ENCODE measurements at places on chromosomes 1 and 21. TPM values are rescaled to one million over a fixed set of nuclear protein-coding genes. Genes with fewer than 3 reads are reported as not detected.

FCGR1A gene
- not detected for total RNA-seq

GSTM5 gene
- not detected for total RNA-seq

ABCG1 gene
- 3.4 TPM for total RNA-seq

GRCh38 chr1:246482805-246483568, 24.1 kb downstream of the SMYD3 start:
- no peaks in the 10 kb centered on the region for H3K27me3 ChIP-seq
- peak overlapping the region; percentile 54 for H3K27ac ChIP-seq
- H3K36me3 ChIP-seq = no peaks in the 10 kb centered on the region
- peaks cover 19% of the 10 kb centered on the region for H3K4me1 ChIP-seq

DNA sequence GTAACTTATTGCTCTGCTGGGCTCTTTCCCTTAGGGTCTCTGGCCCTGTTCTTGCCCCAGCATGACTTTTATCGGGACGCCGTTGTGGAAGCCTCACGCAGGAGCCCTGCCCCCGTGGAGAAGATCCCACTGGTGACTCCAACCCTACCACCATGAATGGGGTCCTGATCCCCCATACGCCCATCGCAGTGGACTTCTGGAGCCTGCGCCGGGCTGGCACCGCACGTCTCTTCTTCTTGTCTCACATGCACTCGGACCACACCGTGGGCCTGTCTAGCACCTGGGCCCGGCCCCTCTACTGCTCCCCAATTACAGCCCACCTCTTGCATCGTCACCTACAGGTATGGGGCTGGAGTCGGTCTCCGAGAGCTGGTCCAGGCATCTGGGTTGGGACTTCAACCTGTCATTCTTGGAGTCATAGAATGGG, 322 bp downstream of the DCLRE1B start:
- peaks cover 51% of the 10 kb centered on the region for H3K4me1 ChIP-seq
- peaks cover 61% of the 10 kb centered on the region for H3K36me3 ChIP-seq
- H3K27ac ChIP-seq = peak overlapping the region; percentile 95
- no peak for DNase-seq
- peak overlapping the region; percentile 94 for H3K4me3 ChIP-seq

DNA sequence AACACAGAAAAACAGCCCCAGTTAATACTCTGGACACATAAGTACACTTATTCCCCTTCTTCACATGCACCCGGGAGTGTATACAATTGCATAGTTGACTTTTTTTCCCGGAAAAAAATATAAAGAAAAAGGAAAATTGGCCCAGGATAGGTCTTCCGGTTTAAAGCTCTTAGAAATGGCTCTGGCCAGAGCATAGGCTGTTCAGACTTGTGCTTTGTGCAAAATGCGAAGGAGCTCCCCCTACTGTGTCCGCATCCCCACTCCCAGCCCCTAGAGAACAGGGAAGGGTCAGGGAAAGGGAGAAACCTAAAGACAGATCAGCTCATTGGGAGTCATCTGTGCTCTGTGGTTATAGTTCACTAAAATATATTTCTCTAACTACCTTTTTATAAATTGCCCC, 5.5 kb upstream of the MTMR11 start:
- H3K27ac ChIP-seq = no peak overlapping the region
- no peak overlapping the region for H3K4me3 ChIP-seq

GRCh38 chr1:51622455-51622913, 5.6 kb downstream of the OSBPL9 start:
- DNase-seq = no peak
- H3K27me3 ChIP-seq = no peaks in the 10 kb centered on the region
- peaks cover 32% of the 10 kb centered on the region for H3K4me1 ChIP-seq
- no peak overlapping the region for H3K27ac ChIP-seq
- peaks cover 2% of the 10 kb centered on the region for H3K36me3 ChIP-seq

DNA sequence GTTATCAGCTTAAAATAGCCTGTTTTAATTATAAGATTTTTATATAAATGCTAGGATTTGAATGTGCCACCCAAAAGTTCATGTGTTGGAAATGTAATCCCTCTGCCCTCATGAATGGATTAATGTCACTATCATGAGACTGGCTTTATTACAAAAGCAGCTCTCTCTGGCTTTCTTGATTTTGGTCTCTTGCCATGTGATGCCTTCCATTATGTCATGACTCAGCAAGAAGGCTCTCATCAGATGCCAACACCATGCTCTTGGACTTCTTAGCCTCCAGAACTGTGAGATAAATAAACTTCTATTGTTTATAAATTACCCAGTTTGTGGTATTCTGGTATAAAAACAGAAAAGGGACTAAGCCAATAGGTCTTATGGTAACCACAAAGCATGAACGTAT, 6.9 kb upstream of the PRSS38 start:
- peaks cover 3% of the 10 kb centered on the region for H3K36me3 ChIP-seq
- peaks cover 22% of the 10 kb centered on the region for H3K27me3 ChIP-seq
- H3K4me1 ChIP-seq = no peaks in the 10 kb centered on the region
- DNase-seq = no peak
- H3K4me3 ChIP-seq = no peak overlapping the region

GRCh38 chr1:210731597-210731996, 402.4 kb downstream of the KCNH1 start:
- DNase-seq = no peak
- no peak overlapping the region for H3K4me3 ChIP-seq
- no peaks in the 10 kb centered on the region for H3K36me3 ChIP-seq
- H3K27ac ChIP-seq = no peak overlapping the region
- no peaks in the 10 kb centered on the region for H3K4me1 ChIP-seq
- peaks cover 2% of the 10 kb centered on the region for H3K27me3 ChIP-seq

DNA sequence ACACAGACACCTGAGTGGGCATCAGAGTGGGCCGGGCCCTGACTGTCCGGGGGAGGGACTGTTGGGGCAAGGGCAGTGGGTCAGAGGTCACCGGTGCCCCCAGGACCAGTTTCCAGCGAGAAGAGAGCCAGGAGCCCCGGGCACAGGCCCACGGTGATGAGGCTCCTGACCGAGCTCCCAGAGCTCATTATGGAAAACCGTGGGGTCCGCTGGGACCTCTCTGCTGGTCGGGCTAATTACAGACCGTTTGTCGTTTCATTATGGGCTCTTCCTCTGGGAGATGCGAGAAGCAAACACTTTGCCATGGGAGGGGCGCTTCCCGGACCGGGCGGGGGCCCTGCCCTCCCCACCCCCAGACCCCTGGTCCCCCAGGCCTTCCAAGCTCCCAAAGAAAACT, 12.0 kb upstream of the TTLL10 start:
- H3K27ac ChIP-seq = no peak overlapping the region
- no peak overlapping the region for H3K4me3 ChIP-seq
- H3K36me3 ChIP-seq = no peaks in the 10 kb centered on the region
- peaks cover 6% of the 10 kb centered on the region for H3K4me1 ChIP-seq
- DNase-seq = no peak

- H3K27me3 ChIP-seq = no peaks in the 10 kb centered on the region
- no peaks in the 10 kb centered on the region for H3K4me1 ChIP-seq
- DNase-seq = no peak
These were observed 9.9 kb downstream of the SNRPE start for GRCh38 chr1:203871114-203871880.

DNA sequence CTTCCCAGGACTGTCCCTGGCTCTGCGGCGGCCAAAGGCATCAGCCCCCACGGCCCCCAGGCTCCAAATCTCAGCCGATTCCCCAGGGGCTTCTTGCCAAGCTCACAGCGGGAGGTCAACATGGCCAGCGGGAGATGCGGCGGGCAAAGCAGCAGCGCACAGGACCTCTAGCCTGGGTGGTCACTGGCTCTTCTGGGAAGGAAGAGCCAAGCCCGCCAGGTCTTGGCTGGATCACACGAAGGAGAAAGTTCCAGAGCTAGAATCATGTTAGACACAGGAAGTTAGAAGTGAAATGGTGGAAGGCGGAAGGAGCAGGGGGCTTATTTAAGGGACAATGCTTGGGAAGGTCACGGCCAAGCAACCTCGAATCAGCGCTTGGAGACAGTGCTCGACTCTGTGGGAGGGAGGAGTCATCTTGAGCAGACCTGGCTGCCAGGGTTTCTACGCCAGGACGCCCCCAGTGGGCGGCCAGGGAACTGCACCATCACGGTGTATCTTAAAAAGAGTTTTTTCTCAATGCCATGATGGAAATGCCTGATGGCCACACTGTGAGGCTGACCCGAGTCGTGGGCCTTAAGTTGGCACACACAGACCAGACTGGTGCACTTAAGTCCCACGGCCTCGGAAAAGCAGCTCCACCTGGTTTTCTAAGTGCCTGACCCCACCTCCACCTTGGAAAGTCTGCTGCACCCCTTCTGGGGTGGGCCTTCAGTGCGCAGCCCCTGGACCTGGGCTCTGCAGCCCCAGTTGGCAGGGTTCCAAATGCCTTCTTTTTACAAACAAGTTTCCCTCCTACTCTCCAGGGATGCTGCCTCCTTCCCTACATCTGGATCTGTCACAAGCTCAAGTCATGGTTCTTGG, 29.3 kb downstream of the SLC66A1 start:
- H3K36me3 ChIP-seq = peaks cover 75% of the 10 kb centered on the region
- H3K27me3 ChIP-seq = no peaks in the 10 kb centered on the region
- H3K4me3 ChIP-seq = no peak overlapping the region
- H3K27ac ChIP-seq = peak overlapping the region; percentile 35
- no peaks in the 10 kb centered on the region for H3K4me1 ChIP-seq

GRCh38 chr1:156050376-156050775, 3.2 kb downstream of the UBQLN4 start:
- H3K4me3 ChIP-seq = no peak overlapping the region
- H3K36me3 ChIP-seq = peaks cover 34% of the 10 kb centered on the region
- no peak for DNase-seq
- H3K27ac ChIP-seq = no peak overlapping the region
- no peaks in the 10 kb centered on the region for H3K27me3 ChIP-seq

DNA sequence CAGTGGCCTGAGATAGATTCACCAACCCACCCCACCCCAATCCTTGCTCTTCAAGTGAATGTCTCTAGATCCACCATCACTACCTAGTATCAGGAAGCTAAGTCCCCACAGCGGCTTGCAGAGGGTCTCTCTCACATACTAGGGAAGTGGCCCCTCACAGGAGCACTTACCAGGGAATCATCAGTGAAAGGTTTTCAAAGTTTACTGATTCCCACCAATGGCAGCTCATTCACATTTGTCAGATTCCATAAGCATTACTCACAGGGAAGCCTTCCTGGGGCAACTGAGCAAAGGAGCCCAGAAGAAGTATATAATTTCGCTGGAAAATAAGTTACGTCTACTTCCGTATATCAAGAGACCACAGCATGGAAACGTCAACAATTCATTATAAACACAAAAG, 120.8 kb downstream of the GREM2 start:
- no peaks in the 10 kb centered on the region for H3K27me3 ChIP-seq
- H3K4me3 ChIP-seq = no peak overlapping the region
- no peak for DNase-seq
- H3K27ac ChIP-seq = no peak overlapping the region
- H3K36me3 ChIP-seq = no peaks in the 10 kb centered on the region
- H3K4me1 ChIP-seq = no peaks in the 10 kb centered on the region

- no peaks in the 10 kb centered on the region for H3K36me3 ChIP-seq
- no peak overlapping the region for H3K27ac ChIP-seq
- DNase-seq = no peak
- H3K4me3 ChIP-seq = no peak overlapping the region
- no peaks in the 10 kb centered on the region for H3K4me1 ChIP-seq
- H3K27me3 ChIP-seq = no peaks in the 10 kb centered on the region
These were observed 496.9 kb upstream of the LRRC7 start for GRCh38 chr1:69070660-69071373.

DNA sequence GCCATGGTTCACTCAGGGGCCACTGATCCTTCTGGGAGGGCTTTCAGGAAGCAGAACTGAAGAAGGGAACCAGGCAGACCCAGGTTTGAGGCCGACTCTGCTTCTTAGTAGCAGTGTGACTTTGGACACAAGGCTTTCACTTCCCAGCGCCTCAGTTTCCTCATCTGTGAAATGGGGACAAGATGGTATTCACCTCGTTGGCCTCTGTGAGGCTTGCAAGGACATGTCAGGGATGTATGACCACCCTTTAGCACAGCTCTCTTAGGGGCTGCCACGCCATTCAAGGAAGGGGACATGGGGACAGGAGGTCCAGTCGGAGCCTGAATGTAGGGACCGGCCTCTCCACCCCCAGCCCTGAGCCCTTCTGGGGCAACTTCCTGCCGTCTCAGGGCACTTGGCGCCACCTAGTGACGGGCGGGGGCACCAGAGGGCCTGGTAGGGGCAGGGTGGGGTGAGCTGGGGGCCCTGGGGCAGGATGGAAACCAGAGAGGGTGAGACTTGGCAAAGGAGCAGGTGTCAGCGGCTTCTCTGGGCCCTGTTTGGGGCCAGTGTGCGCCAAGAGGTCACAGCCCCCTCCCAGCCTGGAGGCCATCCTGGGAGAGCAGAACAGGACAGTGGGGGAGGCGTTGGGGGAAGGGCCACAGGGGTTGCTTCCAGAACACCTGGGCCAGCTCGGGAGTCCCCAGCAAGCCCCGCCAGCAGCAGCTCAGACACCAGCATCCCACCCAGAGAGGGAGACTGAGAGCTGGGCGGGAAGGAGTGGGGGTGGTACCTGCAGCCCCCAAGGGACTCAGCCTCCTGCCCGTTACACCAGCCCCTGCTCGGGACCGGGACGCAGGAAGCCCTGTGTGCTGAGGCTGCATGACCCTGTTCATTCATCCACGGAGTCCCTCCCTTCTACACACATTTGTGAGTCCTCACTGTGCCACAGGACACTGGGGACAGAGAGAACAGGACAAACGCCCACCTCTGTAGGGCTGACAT, 102.5 kb upstream of the TARDBP start:
- DNase-seq = peak; percentile 57
- peaks cover 1% of the 10 kb centered on the region for H3K4me1 ChIP-seq
- no peaks in the 10 kb centered on the region for H3K36me3 ChIP-seq
- peaks cover 7% of the 10 kb centered on the region for H3K27me3 ChIP-seq
- no peak overlapping the region for H3K27ac ChIP-seq

DNA sequence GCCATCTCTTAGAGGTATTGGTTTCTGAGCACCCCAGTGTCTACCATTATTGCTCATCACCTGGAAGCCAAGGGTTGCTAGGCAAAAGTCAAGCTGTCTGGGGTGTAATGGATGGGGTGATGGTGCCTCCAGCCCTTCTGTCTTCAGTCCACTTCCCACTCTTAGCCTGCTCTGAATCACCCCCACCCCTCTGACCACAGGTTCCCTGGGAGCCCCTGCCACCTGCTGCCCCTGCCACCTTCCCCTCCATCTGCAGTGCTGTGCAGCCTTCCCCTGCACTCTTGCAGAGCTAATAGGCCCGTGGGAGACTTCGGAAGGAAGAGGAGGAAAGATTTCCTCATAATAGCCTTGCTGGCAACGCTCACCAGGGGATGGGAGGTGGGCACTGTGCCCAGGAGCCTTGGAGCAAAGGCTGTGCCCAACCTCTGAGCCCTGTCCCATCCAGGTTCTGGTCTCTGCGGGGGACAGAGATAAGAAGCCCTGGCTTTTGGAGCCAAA, 35.5 kb downstream of the CAPN2 start:
- no peak for DNase-seq
- H3K36me3 ChIP-seq = peaks cover 58% of the 10 kb centered on the region
- H3K27me3 ChIP-seq = no peaks in the 10 kb centered on the region
- no peak overlapping the region for H3K4me3 ChIP-seq

GRCh38 chr1:233815865-233816264, 88.6 kb upstream of the SLC35F3 start:
- no peak for DNase-seq
- no peak overlapping the region for H3K27ac ChIP-seq
- no peak overlapping the region for H3K4me3 ChIP-seq
- no peaks in the 10 kb centered on the region for H3K36me3 ChIP-seq
- H3K4me1 ChIP-seq = no peaks in the 10 kb centered on the region
- H3K27me3 ChIP-seq = no peaks in the 10 kb centered on the region

All from activated B cell treated with CpG ODN at 0.5 μM for 24 hours (primary cell).